ENCODE measurements at places on chromosomes 12 and 14. TPM values are rescaled to one million over a fixed set of nuclear protein-coding genes. Genes with fewer than 3 reads are reported as not detected.
A peak's percentile ranks its signal among the peaks of the same experiment; 100 is the strongest.

MYH6 gene
- not detected for total RNA-seq

TAS2R20 gene
- 4.7 TPM for total RNA-seq

TAC3 gene
- not detected for total RNA-seq

TAS2R8 gene
- total RNA-seq, result not detected

TMEM229B gene
- total RNA-seq, result 5.5 TPM

EGLN3 gene
- 5.9 TPM for total RNA-seq

HOXC4 gene
- 0.32 TPM for total RNA-seq

CLEC14A gene
- 192 TPM for total RNA-seq

DNA sequence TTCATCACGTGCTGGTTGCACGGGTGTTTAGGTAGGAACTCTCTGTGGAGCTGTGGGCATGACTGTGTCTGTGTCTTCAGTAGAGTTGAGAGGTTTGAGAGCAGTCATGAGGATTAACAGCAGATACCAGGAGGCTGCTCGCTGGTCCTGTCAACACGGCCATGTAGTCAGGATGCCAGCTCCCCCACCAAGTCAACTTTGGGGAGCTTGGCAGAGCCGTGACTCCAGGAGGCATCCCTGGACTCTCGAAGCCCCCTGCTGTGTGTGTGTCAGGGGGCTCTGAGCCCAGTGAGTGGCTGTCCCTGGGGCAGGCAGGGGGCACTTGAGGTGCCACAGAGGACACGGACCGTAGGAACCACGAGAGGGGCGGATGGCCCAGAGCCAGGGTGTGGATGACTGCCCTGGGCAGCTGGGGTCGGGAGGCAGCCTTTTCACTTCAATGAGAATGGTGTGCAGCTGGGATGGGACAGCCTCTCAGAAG, 7.2 kb upstream of the GPR132 start:
- peak; percentile 54 for DNase-seq

GRCh38 chr14:54048736-54049135, 92.1 kb upstream of the BMP4 start:
- DNase-seq, result no peak

DNA sequence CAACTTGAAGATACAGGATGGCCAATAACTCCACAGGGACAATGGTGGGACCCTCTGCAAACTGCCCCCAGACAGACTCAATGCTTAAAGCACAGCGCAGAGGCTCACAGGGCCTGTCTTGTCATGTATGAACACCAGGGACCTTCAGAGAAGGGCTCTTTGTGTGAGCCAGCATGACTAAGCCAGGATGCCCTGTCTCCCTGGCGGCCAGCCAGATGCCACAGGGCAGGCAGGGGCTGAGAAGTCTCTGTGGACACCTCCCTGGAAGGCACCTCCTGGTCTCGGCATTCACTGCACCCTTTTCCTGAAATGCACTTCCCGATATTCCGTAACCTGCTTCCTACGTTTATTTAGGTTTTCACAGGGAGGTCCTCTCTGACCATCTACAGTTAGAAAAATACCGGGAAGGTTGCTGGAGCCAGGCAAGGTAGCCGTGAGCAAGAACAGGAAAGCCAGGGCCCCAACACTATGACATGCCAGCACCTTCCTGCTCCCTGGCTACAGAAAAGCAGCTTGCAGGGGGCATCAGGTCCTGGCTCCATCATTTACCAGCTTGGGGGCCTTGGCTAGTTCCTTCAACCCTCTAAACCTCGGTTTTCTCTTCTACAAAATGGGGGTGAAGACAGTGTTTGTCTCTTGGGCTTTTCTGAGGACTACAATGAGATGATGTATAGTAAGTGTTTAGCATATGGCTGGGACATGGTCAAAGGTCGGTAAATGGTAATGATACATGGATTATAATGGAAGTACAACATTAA, 65.0 kb downstream of the PITPNM2 start:
- DNase-seq, result peak; percentile 81

- DNase-seq, result no peak
These were observed 207.5 kb downstream of the EXOC5 start for GRCh38 chr14:57061009-57061711.

DNA sequence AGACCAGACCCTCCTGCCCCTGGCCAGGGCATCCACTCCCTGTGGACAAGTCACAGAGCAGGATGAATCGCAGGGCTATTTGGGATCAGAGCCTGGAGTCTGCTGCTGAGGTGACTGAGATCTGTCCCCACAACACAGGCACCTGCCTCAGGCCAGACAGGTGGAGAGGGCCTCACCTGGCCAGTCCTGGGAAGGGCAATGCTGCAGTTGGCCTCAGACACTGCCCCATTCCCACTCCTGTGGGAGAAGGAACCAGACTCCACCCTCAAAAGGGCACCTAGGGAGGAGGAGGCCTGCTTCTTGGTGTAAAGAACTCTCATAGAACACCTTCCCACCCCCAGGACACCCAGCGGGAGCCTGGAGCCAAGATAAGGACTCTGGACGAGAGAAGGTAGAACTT, 48.3 kb upstream of the PLEKHG6 start:
- no peak for DNase-seq

DNA sequence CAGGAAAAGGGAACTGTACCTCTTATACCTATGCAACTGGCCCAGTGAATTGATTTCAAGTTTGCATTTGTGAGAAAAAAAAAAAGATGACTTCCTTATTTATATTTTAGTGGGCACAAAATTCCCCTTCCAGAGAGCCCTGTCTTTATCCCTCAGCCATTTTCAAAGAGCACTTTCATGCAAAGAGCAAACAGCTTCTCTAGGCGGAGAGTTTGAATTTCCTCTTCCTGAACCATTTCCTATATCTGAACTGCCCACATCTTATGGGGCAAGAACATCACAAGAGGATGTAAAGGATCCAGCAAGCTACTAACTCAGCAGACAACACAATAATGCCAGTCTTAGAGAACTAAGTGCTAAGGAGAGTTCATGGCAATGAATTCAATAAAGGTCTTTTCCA, 22.3 kb upstream of the PLXNC1 start:
- no peak for DNase-seq

DNA sequence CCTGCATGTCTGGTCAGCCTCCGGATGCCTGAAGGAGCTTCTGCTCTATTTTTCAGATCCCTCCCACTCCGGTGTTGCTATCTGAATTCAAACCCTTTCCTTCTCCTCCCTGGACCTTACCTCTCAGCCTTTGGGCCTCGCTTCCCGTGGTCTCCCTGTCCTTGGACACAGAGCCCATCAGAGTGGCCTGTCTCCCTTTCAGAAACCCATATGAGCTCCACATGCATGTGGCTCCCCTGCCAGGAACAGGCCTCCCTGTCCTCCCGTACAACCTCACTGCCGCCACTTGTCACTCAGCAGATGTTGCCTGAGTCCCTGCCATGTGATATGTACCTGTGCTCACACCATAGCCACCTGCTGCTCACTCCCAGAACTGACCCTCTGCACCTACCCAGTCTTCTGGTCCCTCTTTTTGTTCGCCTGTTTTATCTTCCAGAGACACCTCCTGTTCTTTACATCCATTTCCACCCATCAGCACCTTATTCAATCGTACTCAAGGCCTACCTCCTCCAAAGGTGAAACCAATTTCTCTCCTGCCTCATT, 182.5 kb downstream of the ZFP36L1 start:
- DNase-seq, result no peak

DNA sequence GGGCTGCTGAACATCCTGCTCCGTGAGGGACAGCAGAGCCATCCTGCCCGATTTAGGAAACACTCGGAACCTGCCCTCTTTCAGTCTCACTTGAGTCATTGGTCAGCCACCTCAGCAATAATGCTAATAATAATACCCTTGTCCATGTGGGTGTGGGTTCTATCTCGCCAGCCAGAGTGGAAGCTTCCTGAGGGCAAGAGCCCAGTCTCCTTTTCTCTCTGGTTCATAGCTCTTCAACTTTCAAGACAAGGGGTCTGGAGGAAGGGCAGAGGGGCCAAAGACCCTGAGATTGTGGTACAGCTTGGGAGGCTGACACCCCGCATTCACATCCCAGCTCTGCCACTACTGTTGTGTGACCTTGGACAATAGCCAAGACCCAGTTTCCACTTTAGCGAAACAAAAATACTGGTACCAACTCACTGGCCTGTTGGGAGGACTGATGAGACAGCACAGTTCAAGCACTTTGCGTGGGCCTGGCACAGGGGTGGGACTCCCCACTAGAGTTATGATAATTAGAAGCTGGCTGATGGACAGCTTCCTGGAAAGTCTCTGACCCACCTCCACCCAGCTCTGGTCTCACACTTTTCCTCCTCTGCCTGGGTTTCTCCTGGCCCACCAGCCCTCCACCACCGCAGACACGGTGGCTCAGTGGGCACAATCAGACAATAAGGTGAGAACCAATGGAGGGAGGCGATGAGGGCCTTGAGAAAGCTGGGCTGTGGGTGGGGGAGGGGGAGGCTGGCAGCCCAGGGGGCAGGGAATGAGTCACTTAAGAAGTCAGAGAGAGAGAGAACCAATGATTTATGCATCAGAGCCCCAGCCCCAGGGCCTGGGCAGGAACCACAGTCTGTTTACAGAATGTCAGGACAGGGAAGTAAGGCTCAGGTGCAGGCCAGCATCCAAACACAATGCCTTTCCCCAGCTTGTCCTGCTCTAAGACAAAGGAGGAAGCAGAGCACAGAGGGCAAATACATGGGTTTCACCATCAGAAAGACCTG, 9.6 kb downstream of the FAIM2 start:
- DNase-seq, result no peak

GRCh38 chr14:99454246-99454645, 26.4 kb downstream of the SETD3 start:
- no peak for DNase-seq

GRCh38 chr12:113870035-113870434, 96.1 kb downstream of the RBM19 start:
- no peak for DNase-seq

GRCh38 chr14:24381363-24382063, 13.5 kb downstream of the NFATC4 start:
- no peak for DNase-seq

GRCh38 chr12:9127936-9128663, 12.4 kb upstream of the A2M start:
- no peak for DNase-seq

GRCh38 chr14:29102996-29103395, 336.4 kb downstream of the FOXG1 start:
- DNase-seq, result no peak

DNA sequence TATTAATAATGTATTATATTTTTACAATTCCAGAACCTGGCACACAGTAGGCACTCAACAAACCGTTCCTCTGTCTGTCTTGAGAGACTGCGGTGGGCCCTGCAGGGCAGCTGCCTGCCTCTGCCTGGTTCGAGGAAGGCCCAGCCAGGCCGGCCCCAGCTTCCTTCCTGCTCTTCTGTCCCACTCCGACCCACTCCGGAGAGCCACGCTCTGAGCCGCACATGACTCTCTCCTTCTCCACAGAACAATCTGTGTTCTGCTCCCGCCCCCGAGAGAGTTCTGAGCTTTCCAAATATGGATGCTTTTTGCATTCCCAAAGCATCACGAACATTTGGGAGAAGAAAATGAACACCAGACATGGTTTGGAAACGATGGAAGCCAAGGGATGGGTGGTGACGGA, 57.3 kb downstream of the TTC7B start:
- DNase-seq, result peak; percentile 82

- no peak for DNase-seq
These were observed 422.4 kb upstream of the OR4E1 start for GRCh38 chr14:22095860-22096513.

GRCh38 chr12:82027612-82028011, 268.5 kb upstream of the PPFIA2 start:
- DNase-seq, result no peak

Measured in ascending aorta (tissue), 2 donors.